H7 (cell line): ENCODE measurements at places on chromosomes 6 and 20.

GRCh38 chr6:156425359-156426020 is 351.7 kb upstream of the ARID1B start:
- no peak for DNase-seq

DNA sequence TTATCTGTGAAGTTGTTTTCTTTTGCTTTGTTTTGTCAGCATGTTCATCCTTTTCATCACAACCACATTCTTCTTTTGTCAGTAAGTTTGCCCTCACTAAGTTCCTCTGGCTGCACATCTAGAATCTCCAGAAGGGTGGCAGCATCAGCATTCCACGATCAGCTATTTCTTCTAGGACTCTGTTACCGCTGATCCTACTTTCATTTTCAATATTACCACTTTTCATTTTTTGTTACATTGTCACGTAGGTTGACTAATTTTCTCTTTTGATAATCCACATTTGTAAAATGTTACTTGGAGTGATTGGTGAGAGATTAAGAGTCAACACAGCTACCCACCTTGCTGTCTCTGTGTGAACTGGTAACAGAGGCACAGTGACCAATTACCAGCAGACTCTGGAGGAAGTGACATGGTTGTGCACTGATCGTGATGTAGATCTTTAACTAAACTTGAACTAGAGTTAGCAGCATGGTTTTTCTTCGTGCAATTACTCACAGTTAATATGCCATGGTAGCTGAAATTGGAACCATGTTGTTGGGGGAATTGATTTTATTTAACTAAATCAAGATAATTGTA is 307.9 kb upstream of the SLC35B3 start:
- DNase-seq, result no peak

- no peak for DNase-seq
Measured at GRCh38 chr6:139600343-139600742, 225.9 kb upstream of the CITED2 start.

DNA sequence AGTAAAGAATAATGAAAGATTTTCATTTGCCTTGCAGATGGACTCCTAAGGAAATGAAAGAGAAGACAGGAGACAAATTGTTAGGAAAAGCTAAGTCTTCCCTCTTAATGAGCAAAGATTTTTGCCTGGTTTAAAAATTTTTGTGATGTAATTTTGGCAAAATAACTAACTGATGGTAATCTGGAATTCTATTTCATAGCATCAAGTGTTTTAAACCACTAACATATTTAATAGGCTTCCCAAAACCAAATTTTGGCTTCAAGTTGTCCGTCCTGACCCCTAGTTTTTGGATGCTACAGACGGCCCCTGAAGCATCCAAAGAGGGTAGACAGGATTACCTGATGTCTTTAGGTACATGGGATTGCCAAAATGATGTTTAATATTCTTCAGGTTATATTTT is 124.3 kb downstream of the TPBG start:
- DNase-seq, result no peak

DNA sequence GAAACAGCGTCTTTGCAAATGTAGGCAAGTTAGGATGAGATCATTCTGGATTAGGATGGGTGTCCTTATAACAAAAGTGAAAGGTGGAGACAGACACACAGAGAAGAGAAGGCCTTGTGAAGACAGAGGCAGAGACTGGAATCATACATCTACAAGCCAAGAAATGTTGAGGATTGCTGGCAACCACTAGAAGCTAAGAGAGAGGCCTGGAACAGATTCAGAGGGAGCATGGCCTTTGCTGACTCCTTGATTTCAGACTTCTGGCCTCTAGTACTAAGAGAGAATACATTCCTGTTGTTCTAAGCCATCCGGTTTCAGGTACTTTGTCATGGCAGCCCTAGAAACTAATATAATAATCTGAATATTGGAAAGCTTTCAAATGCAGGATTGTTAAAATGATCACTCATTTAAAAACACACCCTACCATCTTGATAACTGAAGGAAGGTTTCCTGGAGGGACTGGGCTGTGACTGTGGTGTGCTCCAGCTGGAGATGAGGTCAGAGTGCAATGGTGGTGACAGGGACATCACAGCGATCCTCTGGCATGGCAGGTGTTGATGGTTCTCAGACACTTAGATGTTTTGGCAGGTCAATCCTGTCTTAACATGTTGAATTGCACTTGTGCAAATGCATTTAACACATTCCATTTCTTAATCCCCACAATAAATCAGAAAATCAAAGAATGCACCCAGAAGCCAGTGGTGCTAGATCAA is 25.1 kb downstream of the CD83 start:
- DNase-seq, result no peak

- DNase-seq, result no peak
Measured at GRCh38 chr6:145801021-145801420, 13.6 kb downstream of the FBXO30 start.

DNA sequence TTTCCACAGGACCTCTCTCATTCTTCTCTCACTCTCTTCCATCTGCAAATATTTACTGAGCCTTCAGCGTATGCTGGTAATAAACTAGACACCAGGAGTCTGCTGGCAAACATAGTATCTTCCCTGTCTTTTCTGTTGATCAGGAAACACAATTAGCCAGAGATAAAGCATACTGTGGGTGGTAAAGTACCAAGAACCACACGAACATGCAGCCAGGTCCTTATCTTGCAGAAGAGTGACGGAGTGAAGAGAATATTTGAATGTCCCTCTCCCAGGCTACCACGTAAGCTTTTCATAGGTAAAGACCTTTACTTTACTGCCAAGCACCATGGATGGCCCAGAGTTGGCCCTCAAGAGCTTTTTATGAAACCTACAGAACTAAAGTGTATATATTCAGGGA is 13.3 kb downstream of the FHL5 start:
- DNase-seq, result no peak

GRCh38 chr20:62760856-62761758 is 35.2 kb upstream of the MRGBP start:
- DNase-seq, result no peak

DNA sequence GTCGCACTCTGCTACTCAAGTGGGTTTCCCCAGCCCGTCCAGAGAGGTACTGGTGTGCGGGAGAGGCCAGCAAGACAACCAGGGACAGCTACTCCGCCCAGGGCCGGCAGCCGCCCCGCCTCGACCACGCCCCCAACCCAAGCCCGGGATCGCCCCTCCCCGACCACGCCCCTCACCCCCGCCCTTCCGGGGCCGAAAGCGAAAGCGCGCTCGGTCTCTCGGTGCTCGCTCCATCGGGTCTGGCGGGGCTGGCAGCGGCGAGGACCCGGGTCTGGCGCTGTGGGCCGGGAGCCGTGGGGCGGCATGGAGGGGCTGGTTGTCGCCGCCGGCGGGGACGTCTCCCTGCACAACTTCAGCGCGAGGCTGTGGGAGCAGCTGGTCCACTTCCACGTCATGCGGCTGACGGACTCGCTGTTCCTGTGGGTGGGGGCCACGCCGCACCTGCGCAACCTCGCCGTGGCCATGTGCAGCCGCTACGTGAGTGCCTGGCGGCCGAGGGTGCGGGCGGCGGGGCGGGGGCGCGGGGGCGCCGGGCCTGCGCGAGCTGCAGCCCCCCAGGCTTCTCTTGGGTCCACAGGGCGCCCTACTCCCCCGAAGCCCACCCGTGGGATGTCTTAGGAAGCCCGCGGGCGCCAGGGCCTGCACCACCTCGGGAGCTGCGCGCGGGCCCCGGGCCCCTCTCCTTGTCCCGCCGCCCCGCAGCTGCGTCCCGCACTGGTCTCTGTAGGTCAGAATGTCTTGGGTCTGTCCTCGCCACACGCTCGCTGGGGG is at the start of gene PSMG4:
TSS of gene PSMG4 (plus strand) at position 228 of the 771 bp plus-strand sequence. CDS start at position 304, 76 bp downstream.
- DNase-seq, result peak; percentile 100

DNA sequence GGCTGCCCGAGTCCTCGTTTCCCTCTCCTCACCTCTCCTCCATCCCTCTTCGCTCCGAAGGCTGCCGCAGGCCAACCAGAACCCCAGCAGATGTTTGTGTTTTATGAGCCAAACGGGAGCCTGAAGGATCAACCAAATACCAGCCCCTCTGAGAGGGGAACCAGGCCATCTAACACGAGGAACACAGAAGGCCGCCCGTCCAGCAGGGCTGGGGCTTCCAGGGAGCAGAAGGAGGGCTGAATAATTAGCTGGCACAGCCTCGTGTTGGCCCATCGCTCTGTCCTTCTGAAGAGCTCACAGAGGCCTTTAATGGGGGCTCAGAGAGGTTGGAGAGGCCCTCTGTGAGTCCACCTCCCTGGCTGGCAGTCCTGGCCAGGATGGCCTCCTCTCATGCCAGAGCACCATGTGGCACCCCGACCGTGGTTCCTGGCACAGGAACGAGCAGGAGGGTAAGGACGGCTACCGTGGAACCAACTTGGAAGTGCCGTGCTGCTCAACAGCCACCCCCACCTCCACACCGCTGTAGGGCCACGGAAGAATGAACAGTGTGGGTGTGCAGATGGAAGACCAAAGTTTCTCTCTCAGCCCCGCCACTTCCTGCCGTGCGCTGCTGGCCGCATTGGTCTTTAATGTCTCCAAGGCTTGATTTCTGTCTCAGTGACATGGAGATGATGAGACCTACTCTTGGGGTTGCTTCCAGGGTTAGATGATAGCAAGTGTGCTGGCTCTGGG is 155.2 kb downstream of the SCML4 start:
- peak; percentile 23 for DNase-seq

DNA sequence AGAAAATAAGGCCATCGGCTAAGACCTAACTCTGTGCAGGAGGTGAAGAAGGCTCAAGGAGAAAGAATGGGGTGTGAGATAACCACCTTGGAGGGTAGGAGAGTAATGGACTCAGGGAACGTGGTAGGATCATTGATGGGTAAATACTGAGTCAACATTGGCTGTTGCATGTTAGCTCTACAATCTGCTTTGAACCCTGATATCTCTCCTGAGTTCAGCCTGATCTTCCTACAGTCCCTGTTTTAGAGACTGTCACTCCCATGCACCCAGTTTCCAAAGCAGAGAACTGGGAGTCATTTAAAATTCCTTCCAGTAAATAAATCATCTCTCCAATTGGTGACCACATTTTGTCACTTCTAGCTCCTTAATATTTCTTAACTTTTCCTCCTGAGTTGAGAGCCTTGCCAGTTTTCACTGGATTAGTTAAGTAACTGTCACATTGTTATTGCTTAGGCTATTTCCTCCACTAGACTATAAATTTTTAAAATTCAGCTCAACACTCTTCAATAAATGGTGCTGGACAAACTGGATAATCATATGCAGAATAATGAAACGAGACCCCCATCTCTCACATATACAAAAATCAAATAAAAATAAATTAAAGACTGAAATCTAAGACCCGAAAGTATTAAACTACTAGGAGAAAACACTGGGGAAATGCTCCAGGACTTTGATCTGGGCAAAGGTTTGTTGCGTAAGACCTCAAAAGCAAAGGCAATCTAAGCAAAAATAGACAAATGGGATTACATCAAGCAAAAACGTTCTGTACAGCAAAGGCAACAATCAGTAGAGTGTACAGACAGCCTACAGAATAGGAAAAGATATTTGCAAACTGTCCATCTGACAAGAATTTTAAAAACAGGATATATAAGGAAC is 138.9 kb upstream of the TMEM170B start:
- DNase-seq, result no peak
